ENCODE measurements at places on chromosomes 2 and 18.

DNA sequence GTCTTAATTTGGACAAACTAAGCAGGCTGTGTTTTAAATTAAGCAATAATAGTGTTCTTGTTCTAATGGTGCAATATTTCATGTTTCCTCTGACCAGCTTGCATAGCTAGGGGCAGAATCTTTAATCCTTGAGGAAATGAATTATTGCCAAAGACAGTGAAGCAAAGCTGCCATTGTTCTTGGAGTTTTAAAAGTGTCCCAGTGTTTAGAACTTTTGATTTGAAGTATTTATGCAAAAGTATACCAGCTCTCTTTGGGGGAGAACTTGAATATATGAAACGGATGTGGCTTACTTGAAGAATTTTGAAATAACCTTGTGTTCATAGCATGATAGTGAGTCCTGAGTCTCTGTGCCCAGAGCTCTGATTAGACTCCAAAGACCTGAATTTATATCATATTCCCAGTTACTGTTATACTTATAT is 33.4 kb downstream of the ITGA6 start:
- DNase-seq, result no peak

- DNase-seq, result no peak
Observed at GRCh38 chr18:73741946-73742345, 405.7 kb downstream of the FBXO15 start.

DNA sequence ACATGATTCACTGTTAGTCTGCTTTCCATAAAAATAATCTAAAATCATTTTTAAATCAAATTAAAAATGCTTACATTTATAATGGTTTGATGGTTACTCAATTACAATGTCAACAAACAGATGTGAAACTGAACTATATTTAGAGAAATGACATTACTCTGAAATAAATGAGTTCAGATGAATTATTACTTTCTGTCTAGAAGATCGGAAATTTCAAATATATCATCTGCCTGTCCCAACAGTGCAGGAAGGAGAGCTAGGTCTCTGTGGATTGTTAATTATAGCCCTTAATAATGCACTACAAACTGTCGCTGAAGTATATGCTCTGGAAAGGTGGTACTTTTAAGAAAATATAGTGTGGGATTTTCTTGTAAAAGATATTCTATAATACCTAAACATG is 109.8 kb downstream of the DSEL start:
- no peak for DNase-seq

- peak; percentile 32 for DNase-seq
Observed at GRCh38 chr2:45173513-45173912, 164.3 kb upstream of the SIX2 start.

DNA sequence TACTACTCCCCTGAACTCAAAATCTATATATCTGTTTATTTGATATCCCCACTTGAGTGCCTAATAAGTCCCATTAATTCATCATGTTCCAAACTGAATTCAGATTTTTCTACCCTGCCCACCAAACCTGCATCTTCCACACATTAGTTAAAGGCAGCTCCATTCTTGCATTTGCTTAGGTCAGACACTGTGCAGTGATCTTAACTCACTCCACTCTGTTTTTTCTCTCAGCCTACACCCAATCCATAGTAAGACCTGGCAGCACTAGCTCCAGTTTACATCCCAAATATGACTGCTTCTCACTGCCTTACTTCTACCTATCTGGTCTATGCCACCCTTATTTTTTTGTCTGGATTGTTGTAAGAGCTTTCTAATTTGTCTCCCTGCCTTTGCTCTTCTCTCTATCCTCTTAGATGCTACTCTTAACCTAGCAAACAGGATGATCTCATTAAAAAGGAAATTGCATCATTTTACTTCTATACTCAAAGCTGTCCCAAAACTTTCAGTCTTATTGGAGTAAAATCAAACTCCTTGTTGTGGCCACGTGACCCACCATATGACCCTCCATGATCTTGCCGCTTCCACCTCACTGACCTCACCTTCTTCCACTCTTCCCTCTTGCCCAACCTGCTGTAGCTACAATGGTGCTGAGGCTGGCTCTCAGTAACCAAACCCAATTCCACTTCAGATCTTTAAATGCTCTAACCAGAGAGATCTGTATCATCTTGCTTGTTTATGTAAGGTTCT is 274.9 kb upstream of the FANCL start:
- DNase-seq, result no peak

DNA sequence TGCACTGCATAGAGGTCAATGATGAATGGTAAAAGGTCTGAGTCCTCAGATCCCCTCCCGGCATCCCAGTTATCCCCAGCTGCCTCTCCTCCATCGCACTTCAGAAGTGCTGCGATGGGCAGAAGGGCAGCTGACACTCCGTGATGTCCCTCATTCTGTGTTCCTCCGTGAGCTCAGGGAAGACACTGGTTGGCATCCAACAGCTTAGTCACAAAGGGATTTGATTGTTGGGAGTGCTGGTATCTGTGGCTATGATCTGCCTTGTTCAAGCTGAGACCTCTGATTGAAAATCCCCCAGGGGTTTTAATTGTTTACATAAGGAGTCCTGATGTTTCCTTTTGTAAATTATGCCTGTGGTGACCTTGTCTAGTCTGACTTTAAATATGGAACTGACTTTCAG is 19.0 kb upstream of the SAG start:
- no peak for DNase-seq

GRCh38 chr2:80199504-80199903 is 105.0 kb downstream of the LRRTM1 start:
- DNase-seq, result no peak

DNA sequence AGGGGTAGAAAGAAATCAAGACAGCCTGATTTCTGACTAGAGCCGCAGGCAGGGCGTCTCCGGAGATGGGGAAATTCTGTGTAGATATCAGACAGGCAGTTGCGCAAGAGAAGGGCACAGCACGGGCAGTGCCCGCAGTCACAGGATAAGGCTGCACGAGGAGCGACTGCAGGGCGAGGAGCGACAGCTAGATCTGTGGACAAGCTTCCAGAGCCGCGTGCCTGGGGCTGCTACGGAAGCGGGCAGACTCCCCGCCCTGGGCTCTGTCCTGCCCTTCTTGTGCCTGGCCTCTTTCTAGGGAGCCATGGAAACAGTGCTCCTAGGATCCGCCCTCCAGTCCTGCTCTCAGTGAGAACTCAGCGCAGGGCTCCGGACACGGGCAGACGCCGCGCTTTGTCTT is 12.6 kb downstream of the MC5R start:
- DNase-seq, result no peak

DNA sequence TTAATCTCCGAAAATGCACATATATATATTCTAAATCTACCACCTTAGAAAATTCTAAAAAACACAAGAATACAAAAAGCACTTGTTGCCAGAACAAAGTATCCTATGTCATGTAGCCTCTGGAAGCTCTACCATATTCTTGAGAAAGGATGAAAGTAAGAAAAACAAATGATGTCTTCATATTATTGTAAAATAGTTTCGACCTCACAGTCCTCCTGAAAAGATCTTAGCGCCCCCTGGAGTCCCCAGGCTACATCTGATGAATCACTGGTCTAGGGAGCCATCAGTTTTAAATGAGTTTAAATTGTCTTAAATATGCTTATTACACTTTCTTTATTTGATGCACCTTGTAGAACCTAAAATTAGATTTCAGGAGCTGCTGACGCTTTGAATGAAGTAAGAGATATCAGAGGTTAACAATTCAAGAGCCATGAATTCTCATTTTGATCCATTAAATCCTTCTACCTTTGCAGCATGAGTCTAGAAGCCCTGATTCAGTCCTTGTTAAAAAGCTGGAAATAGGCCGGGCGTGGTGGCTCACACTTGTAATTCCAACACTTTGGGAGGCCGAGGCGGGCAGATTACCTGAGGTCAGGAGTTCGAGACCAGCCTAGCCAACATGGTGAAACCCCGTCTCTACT is 138.8 kb downstream of the MCFD2 start:
- DNase-seq, result no peak

GRCh38 chr2:207883002-207883780 is 113.5 kb upstream of the FZD5 start:
- DNase-seq, result no peak

DNA sequence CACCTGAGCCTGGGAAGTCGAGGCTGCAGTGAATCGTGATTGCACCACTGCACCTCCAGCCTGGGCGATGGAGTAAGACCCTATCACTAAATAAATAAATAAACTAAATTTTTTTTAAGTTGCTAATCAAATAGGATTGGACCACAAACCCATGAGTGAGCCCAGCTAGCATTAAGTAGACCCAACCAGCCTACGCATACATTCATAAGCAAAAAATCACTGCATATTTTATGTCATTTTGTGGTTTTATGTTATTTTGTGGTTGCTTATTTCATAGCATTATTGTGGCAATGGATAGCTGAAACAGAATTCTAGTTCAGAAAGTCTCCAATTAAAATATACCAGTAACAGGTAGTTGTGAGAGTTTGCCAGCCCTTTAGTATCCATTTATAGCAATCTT is 29.1 kb upstream of the ZC3H15 start:
- DNase-seq, result no peak

All from tibial artery (tissue), 4 donors.